Neural progenitor cell (in vitro differentiated cells): ENCODE measurements at places on chromosomes 3 and 15. TPM values are rescaled to one million over a fixed set of nuclear protein-coding genes. Genes with fewer than 3 reads are reported as not detected.

- peak; percentile 27 for DNase-seq
Measured at GRCh38 chr3:50224639-50225038, 11.4 kb upstream of the GNAI2 start.

DNA sequence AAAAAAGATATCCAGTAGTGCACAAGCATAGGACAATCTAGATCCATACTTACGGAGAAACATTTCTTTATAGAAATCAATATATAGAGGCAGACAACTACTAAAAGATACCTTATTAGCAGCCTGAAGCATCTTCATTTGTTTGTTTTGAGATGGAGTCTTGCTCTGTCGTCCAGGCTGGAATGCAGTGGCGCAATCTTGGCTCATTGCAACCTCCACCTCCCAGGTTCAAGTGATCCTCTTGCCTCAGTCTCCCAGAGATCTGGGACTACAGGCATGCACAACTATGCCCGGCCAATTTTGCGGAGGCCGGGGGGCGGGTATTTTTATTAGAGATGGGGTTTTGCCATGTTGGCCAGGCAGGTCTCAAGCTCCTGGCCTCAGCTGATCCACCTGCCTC, 18.3 kb upstream of the SLMAP start:
- no peak for DNase-seq

Gene RPLP1
- 109 and 376 TPM in 2 replicates for total RNA-seq

GRCh38 chr3:56629451-56629850, 53.6 kb downstream of the TASOR start:
- no peak for DNase-seq

DNA sequence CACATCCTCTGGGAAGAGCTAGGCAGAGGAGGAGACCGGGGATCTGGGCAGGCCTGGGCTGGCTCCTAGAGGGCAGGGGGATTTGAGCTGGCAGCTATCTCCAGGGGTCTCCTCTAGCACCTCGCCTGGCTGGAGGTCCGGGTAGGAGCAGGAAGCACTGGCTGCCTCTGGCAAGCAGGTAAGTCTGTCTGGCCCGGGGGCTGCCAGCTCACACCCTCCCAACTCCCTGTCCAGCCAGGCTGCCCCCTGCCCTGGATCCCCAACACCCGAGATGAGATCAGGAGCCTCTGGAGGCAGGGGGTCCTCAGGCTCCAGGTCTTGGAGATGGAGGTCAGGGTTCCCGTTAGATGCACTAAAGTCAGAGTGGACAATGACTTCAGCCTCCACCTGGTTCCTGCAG, 6.2 kb upstream of the IGDCC3 start:
- no peak for DNase-seq

Gene FANCD2
- 85.0 and 117 TPM in 2 replicates for total RNA-seq

DNA sequence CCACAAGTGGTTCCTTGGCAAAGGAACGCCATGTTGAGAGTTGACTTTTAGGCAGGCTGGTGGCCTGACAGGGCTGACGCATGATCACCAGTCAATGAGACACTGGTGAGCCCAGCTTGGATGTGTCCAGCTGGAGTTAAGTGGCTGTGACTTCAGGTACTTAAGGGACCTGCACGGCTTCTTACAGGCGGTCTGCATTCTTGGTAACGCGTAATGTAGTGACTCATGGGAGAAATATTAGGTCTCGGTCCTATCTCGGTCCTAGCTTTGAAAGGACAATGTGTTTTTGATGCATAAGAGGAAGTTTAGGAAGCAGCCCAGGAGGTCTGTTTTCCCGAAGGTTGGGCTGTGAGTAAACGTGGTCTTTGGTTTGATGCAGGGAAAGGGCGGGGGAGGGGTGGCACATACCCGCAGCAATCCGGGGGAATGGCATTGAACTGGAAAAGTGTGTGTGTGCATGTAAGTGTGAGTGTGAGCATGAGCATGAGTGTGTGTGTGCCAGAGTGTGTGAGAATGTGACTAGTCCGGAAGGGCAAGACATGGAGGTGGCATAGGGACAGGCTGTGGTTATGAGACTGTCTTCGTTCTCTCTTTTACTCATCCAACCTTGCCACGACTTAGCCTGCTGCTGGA, 55.3 kb downstream of the FAM43A start:
- no peak for DNase-seq

- no peak for DNase-seq
Measured at GRCh38 chr15:99826157-99826780, 93.0 kb upstream of the LYSMD4 start.

DNA sequence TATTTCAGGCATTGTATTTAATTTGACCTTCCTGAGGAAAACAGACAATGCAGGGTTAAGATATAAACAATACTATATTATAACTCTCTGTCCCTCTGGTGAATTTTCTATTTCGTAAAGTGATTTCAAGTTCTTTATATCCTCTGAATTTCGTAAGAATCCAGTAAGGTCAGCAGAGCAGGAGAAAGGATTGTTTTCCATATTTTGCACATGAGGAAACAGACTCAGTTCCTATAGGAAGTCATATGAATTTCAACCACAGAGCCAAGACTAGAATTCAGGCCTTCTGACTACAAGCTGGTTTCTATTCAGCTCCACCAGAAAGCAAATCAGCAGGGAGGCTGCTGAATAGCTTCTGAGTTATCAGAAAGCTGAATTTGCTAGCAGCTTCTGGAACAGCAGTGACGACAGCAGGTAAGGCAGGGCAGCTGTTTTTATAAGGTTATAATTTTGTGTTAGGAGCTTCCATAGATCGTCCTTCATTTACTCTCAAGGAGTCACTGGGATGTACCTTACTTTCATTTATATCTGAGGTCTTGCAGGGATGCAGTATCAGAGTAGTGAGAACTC, 11.1 kb upstream of the PLAAT1 start:
- peak; percentile 31 for DNase-seq

- DNase-seq = no peak
Measured at GRCh38 chr15:74421302-74422245, 12.2 kb downstream of the SEMA7A start.

Gene ROPN1
- total RNA-seq = not detected in 2 replicates

- DNase-seq = no peak
Measured at GRCh38 chr15:44726568-44727484, 9.5 kb upstream of the TRIM69 start.

DNA sequence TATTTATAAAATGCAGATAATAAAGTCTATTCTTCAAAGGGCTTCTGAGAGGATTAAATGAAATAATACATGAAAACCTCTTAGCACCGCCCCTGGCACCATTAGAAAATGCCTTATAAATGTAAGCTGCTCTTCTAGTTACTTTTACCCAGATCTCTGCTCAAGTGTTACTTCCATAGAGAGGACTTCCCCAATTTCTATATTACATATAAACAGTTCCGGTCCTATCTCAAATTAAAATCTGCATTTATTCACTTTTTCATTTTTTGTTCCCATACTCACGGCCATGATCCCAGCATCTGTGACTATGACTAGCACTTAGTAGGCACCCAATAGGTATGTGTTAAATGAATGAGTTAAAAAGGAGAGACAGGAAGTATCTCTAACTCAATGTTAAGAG, 890.9 kb upstream of the CFAP20DC start:
- DNase-seq = no peak

Gene SCN10A
- not detected in 2 replicates for total RNA-seq

GRCh38 chr3:74489050-74489792, 125.2 kb downstream of the CNTN3 start:
- no peak for DNase-seq

Gene ACAD11
- 41.2 and 45.2 TPM in 2 replicates for total RNA-seq

DNA sequence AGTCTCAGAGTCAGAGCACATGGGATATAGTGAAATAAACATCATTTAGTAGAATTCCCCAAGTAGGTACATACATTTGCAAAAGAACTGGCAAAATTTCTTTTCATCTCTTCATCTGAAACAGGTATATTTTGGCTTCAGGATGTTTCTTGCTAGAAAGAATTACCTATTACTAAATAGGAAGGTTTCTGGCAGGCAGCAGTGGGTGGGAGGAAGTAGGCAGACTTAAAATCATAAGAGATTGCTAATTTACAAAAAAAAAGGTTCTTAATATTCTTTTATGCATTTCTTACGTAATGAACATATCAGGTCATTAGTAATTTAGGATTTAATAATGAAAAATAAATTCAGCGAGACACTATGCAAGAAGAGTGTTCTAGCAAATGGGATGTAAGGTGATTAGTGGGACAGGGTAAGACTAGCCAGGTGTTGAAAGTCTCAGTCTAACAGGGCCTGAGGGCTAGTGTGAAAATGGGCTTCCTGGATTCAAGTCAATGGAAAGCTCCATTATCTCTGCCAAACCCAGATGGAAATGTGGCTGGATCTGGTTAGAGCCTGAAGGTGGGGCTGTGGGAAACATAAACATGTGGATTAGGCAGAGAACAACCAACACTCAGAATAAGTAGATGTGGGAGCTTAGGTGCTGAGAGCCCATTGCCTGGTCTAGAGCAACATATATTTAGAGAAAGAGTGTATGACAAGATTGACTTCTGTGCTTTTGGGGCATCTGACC, 127.4 kb upstream of the FEZF2 start:
- DNase-seq = peak; percentile 21

DNA sequence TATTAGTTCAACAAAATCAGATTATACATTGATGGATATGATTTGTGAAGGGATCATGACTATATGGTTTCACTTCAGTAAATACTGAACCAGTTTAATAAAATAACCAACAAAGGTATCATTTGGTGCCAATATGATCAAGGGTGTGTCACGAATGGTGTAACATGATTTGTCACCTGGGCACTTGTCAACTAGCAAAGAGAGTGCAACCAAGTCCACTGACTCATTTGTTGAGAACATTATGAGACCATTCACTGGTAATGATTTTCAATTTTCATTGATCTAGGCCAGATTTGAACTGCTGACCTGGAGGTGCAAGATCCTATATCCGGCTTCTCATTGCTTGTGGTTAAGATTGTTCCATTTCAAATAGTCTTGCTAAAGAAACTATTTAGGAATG, 1037.9 kb downstream of the ROBO2 start:
- no peak for DNase-seq

DNA sequence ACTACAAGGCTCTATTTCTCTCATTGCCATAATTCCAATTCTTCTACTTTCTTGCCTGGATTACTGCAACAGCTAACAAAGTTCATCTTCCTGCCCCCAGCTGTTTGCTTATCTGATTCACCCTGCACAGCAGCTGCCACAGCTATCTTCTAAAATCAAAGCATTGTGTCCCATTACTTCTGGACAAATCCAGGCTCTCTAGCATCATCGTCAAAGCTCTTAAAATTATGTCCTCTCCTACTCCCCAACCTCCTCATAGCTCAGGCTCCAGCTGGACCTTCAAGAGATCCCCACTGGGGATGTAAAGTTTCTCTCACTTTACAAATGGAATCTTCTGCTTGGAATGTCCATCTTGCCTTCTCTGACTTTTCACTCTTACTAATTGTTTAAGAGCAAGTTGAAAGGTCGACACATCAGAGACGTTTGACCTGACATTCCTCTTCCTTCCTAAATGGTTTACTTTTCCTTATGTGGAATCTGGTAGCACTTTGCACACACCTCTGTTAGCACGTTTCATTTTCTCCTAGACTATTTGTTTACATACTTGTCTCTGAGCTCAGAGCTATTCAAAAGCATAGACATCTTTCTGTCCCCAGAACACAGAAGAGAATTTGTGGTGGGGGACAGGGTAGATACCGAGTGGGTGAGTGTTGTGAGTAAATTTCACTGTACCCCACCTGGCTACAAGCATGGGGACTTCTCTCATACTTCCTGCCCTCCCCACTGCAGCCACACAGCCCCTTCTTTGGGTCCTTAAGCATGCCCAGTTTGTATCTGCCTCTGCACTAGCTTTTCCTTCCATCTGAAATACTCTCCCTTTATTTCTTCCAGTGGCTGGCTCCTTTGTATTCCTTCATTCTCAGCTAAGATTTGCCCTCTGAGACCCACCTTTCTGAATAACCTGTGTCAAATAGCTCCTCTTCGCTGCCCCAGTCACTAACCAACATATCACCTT, 77.9 kb downstream of the SERPINI1 start:
- no peak for DNase-seq

Gene ZIC4
- 0.25 and 0.64 TPM in 2 replicates for total RNA-seq
